ENCODE measurements at places on chromosomes 5 and 9.

- DNase-seq: no peak
Observed at GRCh38 chr5:132764051-132764450, 13.0 kb downstream of the SEPTIN8 start.

DNA sequence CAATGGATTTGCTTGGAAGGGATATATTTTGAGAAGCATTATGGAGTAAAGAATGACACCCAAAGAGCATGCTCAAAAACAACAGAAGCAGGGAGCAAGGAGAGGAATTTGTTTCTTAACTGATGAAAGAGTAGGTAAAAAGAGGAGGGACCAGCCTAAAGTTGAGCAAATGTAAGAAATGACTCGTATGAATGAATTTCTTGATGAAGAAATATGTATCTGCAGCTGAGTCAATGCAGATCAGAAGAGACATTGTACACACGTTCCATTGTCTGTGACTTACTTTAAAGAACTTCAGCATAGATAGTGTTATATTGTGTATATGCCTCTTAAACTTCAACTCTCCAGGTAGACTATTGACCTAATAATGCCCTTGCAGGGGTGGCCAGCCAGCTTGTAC, 112.7 kb upstream of the NREP start:
- no peak for DNase-seq

DNA sequence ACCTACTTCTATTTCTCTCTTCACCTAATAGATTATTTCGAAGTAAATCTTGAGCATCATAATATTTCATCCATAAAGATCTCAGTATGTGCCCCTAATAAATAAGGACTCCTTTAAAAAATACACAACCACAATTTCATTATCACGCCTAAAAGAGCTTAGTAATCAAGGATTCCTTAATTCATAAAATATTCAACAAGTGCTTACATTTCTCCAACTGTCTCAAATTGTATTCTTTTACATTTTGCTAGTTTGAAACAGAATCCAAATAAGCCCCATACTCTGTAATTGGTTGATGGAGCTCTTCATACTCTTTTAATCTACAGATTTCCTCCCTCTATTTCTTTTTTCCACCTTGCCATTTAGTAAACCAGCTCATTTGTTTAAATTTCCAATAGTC, 317.6 kb downstream of the NDUFS4 start:
- DNase-seq: no peak

- no peak for DNase-seq
Observed at GRCh38 chr5:96968074-96968473, 32.2 kb downstream of the LNPEP start.

DNA sequence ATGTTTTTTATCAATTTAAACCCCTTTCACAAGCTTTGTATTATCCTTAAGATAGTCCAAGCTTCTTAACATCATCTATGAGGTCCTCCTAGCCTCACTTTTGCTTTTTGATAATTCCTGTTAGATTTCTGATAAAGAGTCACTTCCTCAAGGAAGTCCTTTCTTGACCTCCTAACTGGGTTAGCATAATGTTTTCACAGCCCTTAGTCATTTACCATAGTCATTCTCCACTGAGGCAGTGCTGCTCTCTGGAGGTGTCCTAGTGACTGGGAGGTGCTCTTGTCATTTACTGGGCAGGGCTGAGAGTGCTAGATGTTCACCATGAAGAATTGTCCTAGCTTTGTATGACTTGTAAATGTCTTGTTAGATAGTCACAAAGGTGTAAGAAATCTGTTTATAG, 26.4 kb downstream of the TNPO1 start:
- DNase-seq: no peak

DNA sequence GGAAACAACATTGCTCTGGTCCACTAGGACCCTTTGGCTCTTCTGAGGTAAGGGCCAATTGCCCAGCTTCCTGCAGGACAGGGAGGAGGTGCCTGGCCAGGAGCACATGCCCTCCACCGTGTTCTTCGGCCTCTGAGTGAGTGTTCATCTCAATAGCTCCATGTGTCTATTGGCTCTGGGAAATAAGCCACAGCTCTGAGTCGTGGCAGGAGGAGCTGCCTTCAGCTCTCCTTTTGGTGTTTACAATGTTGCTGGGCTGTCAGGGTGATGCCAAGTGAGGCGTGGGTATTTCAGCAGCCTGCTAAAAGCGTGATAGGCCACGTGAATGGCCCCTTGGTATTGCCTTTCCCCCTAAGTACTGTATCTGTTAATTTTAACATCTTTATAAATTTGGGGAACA, 26.6 kb downstream of the GADD45G start:
- DNase-seq: no peak

GRCh38 chr5:140228364-140228837, 53.4 kb downstream of the CYSTM1 start:
- DNase-seq: no peak

GRCh38 chr5:142097681-142098080, 10.9 kb upstream of the NDFIP1 start:
- DNase-seq: no peak

DNA sequence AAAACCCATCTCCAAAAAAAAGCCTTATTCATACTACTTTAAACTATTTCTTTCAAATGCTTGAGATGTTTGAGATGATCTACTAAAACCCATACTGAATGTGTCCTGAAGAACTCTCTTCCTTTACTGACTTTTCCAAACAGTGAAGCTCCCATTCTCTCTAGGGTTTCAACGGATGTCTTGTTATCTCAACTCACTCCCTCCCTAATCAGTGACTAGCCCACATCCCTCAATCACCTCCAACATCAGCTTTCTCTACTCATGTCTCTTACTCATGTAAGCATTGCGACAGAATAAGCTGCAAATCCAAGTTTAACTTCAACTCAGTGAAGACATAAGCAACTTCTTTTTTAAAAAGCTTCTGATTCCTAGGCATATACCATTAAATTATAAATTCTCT, 42.1 kb downstream of the WDR41 start:
- DNase-seq: no peak

DNA sequence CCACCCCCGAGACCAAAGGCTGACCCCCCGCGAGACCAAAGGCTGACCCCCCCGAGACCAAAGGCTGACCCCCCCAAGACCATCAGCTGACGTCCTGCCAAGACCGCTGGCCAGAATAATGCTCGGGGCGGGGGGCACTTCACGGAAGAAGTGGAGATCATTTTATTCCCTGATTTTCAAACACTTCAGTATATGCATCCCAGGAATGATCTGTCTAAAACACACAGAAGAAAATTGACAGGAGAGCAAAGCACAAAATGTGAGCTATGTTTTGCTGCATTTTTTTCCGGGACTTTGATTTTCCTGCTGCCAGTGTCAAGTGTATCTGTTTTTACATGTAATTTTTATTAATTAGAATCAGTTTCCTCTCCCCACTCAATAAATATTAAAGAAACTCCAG, 67.1 kb downstream of the ADAMTS2 start:
- DNase-seq: no peak

DNA sequence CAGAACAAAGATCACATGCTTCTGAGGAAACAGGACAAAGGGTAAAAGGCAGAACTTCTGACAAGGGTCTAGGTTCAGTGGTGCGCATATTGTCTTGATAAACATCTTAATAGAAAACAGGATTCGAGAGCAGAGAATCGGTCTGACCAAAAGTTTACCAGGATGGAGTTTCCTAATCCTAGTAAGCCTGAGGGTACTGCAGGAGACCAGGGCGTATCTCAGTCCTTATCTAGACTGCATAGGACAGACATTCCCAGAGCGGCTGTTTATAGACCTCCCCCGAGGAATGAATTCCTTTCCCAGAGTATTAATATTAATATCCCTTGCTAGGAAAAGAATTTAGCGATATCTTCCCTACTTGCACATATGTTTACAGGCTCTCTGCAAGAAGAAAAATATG, 32.4 kb upstream of the TNFSF8 start:
- DNase-seq: no peak
